Calu3 (cell line): ENCODE measurements at places on chromosomes 12 and 14. TPM values are rescaled to one million over a fixed set of nuclear protein-coding genes. Genes with fewer than 3 reads are reported as not detected.

WDR89 gene
- 19.7 and 20.8 TPM in 2 replicates for total RNA-seq

PMEL gene
- total RNA-seq: 1.6 and 2.1 TPM in 2 replicates

OTX2 gene
- total RNA-seq: not detected in 2 replicates

ITGA7 gene
- 5.9 and 6.3 TPM in 2 replicates for total RNA-seq

PRKCH gene
- total RNA-seq: 18.5 and 22.3 TPM in 2 replicates

KRT85 gene
- total RNA-seq: not detected in 2 replicates

LGR5 gene
- 0.09 and 0.10 TPM in 2 replicates for total RNA-seq

KRT6C gene
- not detected in 2 replicates for total RNA-seq

LMO3 gene
- not detected in 2 replicates for total RNA-seq

SYT1 gene
- 1.3 and 2.1 TPM in 2 replicates for total RNA-seq
